HepG2 (cell line): ENCODE measurements at places on chromosomes 16 and 17.
A peak's percentile ranks its signal among the peaks of the same experiment; 100 is the strongest.

GRCh38 chr17:83198366-83199341 is 119.2 kb downstream of the METRNL start:
- H3K4me1 ChIP-seq, result peaks cover 11% of the 10 kb centered on the region
- DNase-seq, result no peak
- H3K27me3 ChIP-seq, result peaks cover 73% of the 10 kb centered on the region
- H3K4me3 ChIP-seq, result no peak overlapping the region
- no peak overlapping the region for H3K27ac ChIP-seq

DNA sequence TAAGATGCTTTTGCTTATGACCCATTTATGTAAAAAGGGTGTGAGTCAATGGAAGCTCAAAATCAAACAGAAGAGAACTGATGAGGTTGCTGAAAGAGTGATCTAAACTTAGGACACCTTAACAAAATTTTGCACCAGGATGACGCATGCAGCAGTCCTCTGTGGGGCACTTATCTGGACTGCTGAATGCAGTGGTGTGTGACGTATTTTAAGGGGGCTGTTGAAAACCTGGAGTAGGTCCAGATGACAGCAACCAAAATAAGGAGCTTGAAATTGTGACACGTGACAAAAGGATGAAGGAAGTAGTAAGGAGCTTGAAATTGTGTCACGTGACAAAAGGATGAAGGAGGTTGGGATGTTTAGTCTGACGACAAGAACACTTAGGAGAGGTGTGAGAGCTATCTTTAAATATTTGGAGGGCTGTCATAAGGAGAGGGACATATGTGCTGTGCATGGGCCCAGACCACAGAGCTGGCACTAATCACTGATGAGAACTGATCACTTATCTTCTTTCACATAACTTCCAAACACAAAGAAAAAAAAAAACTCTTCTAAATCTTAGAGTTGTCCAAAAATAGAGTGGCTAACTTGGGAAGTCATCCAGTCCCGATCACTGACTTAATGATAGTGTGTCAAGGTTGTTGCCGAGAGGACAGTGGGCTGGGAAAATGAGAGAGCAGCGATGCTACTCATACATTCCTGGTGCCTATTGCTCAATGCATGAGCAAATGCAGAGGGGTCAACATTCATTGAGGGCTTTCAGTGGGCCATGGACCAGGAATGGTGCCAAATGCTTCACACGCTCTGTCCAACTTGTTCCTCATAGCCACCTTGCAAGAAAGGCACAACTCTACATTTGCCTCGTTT is 264.2 kb upstream of the ZFHX3 start:
- no peak overlapping the region for H3K4me3 ChIP-seq
- H3K27ac ChIP-seq, result no peak overlapping the region
- no peaks in the 10 kb centered on the region for H3K4me1 ChIP-seq
- DNase-seq, result no peak
- no peaks in the 10 kb centered on the region for H3K27me3 ChIP-seq
- no peaks in the 10 kb centered on the region for H3K36me3 ChIP-seq

DNA sequence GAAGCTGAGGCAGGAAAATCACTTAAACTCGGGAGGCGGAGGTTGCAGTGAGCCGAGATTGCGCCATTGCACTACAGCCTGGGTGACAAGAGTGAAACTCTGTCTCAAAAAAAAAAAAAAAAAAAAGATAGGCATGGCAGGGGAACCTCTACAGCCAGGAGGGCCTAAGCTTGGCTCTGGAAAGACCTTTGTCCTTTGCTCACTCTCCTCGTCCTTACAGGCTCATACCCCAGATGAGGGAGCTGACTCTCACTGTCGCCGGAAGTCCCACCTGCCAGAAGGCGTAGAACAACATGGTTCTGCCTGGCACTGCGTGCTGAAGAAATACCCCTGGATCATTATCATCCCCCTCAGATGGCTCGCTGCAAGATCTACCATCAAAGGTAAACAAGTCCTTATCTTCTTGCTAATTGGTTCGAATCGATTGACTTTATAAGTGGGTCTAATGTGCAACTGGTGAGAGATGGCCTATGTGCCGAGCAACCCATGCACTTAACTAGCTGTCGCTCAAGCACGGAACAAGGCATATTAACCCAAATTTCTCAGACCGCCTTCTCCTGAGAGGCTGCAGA is 29.7 kb downstream of the RTN4RL1 start:
- H3K4me3 ChIP-seq, result peak overlapping the region; percentile 66
- H3K4me1 ChIP-seq, result peaks cover 66% of the 10 kb centered on the region
- DNase-seq, result peak; percentile 71
- no peaks in the 10 kb centered on the region for H3K27me3 ChIP-seq

DNA sequence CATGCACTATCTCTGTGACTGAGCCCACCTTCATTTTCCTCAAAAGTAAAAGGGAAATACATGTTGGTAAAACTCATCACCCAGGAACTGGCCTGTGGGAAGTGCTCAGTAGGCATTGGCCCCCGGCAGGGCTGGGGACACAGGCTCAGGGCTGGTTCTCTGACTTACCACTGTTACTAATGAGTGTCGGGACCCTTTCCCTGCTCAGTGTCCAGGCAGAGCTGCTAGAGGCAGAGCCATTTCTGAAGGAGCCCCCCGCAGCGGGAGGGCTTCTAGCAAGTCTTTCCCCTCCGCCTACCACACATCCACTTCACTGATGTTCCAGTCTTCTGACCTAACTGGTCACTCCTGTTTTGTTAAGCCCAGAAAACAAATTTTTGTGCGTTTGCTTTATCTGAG is 1.7 kb upstream of the PEMT start:
- H3K27me3 ChIP-seq, result no peaks in the 10 kb centered on the region
- H3K36me3 ChIP-seq, result no peaks in the 10 kb centered on the region
- peak overlapping the region; percentile 94 for H3K4me3 ChIP-seq

DNA sequence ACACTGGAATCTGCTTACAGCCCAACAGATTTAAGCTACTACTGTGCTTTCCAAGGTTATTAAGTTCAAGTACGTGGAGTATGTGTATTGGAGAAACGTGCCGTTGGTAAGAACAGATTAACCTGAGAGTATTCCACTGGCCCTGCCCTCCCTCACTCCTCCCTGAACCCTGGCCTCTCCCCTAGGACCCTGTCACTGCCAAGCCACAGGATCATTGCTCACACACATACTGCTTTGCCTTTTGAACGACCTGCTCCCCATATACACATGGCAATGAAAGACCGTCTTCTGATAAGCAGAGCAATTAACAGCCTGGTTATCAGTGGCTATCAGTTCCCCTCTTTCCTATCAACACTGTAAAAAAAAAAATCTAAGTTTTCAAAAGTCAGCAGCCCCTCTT is 458.9 kb upstream of the DYNLRB2 start:
- no peaks in the 10 kb centered on the region for H3K4me1 ChIP-seq
- H3K27ac ChIP-seq, result no peak overlapping the region
- H3K4me3 ChIP-seq, result no peak overlapping the region
- H3K36me3 ChIP-seq, result no peaks in the 10 kb centered on the region
- no peaks in the 10 kb centered on the region for H3K27me3 ChIP-seq
